ENCODE measurements at places on chromosomes 6 and 20.

DNA sequence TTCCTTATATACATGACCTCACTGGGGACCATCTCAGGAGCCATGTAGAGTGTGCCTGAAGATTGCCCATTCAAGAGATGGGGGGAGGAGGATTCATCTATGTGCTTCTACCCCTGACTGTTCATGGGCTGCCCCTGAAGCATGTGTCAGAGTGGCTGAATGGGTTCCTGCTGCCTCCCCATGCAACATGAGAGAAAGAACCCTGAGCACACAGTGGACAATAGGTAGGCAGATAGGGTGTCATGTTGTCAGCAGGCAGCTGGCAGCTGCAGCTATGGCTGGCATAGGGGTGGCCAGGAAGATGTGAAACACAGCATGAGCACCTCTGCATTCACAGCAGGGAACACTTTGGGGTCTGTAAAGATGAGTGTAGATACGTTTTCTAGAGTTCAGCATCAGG is 208.4 kb upstream of the CNR1 start:
- DNase-seq, result peak; percentile 72

DNA sequence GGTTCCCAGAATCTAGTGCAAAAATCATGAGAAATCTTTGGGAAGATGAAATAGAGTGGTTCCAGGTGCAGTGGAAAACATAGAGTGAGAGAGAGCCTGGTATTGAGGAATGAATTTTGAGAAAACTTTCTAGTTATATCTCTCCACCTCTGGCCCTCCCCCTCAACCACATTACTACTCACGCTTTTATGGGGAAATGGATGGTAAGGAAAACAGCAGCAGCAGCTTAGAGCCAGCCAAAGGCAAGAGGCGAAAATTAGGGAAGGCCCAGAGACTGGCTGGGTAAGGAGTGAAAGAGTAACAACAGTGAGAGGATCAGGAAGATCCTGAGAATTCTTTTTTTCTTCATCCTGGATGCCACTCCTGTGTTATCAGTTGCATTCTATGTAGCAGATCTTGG is 187.9 kb upstream of the ECI2 start:
- no peak for DNase-seq

DNA sequence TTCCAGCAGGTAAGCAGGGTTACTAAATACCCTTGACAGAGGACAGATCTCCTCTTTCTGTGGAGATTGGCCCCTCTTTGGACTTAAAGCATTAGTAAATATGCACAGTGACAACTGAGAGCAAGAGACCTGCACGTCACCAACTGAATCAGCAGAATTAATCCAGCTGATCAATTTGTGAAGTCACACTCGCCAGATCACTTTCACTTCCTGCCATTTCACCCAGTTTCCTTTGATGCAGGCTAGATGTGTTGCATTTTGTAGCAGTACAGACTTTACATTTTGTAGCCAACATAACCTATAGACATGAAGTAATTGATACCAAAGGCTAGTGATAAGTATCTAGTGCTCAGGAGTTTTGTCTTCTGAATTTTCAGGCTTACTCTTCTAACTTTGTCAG is 11.9 kb downstream of the SYNE1 start:
- no peak for DNase-seq

- DNase-seq, result no peak
Measured at GRCh38 chr20:19515074-19515473, 243.0 kb upstream of the RIN2 start.
